A375 (cell line): ENCODE measurements at places on chromosomes 5 and 9. TPM values are rescaled to one million over a fixed set of nuclear protein-coding genes. Genes with fewer than 3 reads are reported as not detected.

The SURF1 gene
- 35.5 and 40.5 TPM in 2 replicates for total RNA-seq

The PCDHA8 gene
- 0.37 and 0.53 TPM in 2 replicates for total RNA-seq

The GLIPR2 gene
- 1.2 and 2.3 TPM in 2 replicates for total RNA-seq

The OR1L6 gene
- total RNA-seq: not detected in 2 replicates

The BASP1 gene
- total RNA-seq: 4.7 and 5.9 TPM in 2 replicates
